ENCODE measurements at places on chromosomes 12 and 14. TPM values are rescaled to one million over a fixed set of nuclear protein-coding genes. Genes with fewer than 3 reads are reported as not detected.

- DNase-seq = peak; percentile 92
Measured at GRCh38 chr14:93056840-93057585, 58.7 kb downstream of the ITPK1 start.

The HOXC4 gene
- 3.3 TPM for total RNA-seq

- DNase-seq = no peak
Measured at GRCh38 chr14:68986225-68986624, 7.1 kb upstream of the ACTN1 start.

- DNase-seq = peak; percentile 27
Measured at GRCh38 chr12:55929306-55929791, 1.6 kb upstream of the DGKA start.

- DNase-seq = peak; percentile 91
Measured at GRCh38 chr14:76901171-76902055, 75.2 kb downstream of the LRRC74A start.

GRCh38 chr12:91781114-91781513, 364.5 kb downstream of the BTG1 start:
- DNase-seq = no peak

- DNase-seq = no peak
Measured at GRCh38 chr12:90839346-90839745, 115.6 kb downstream of the CCER1 start.

The ASCL1 gene
- not detected for total RNA-seq

DNA sequence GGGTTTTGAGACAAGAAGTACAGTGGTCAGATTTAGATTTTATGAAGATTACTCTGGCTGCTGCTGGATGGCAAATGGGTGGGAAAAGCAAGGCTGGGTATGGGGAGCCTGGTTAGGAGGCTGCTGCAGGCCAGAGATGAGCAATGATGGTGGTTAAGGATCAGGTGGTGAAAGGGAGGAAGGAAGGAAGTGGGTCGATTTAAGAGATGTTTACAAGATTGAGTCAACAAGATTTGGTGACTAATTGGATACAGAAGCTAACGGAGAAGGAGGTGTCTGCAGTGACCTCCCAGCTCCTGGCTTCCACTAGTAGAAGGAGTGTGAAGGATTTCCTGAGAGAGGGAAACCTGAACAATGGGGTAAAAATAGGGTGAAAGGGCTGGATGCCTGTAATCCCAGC, 18.7 kb downstream of the NOS1 start:
- no peak for DNase-seq

The PTPRO gene
- 0.29 TPM for total RNA-seq

DNA sequence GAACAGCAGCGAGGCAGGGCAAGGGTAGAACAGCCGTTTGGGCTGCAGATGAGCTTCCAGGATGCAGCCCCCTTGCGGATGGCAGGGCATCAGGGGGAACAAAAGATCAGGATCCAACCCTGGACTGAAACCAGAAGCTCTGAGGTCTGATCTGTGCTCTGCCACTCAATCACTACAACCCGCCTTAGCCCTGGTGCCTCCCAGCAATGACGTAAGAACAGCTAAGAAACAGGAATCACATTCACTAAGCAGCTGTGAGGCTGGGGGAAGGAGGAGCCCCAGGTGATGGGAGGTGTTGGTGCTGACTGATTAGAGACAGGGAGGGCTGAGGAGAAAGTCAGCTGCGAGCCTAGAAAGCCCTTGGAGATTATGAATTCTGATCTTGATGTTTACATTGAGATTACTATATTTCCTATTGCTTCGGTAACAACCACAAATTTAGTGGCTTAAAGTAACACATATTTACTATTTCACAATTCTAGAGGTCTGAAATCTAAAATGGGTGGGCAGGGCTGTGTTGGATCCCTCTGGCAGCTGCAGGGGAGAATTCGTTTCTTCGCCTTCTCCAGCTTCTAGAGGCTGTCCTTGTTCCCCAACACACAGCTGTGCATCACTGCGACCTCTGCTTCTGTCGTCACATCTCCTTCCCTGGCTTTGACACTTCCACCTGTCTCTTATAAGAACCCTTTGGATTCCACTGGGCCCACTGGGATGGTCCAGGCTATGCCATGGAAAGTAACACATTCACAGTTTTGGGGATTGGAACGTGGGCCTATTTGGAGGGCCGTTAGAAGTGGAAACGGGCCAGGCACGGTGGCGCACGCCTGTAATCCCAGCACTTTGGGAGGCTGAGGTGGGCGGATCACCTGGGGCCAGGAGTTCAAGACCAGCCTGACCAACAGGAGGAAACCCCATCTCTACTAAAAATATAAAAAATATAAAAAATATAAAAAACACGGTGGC, 6.1 kb upstream of the CD9 start:
- peak; percentile 76 for DNase-seq

GRCh38 chr12:15854916-15855315, 27.3 kb upstream of the STRAP start:
- no peak for DNase-seq

DNA sequence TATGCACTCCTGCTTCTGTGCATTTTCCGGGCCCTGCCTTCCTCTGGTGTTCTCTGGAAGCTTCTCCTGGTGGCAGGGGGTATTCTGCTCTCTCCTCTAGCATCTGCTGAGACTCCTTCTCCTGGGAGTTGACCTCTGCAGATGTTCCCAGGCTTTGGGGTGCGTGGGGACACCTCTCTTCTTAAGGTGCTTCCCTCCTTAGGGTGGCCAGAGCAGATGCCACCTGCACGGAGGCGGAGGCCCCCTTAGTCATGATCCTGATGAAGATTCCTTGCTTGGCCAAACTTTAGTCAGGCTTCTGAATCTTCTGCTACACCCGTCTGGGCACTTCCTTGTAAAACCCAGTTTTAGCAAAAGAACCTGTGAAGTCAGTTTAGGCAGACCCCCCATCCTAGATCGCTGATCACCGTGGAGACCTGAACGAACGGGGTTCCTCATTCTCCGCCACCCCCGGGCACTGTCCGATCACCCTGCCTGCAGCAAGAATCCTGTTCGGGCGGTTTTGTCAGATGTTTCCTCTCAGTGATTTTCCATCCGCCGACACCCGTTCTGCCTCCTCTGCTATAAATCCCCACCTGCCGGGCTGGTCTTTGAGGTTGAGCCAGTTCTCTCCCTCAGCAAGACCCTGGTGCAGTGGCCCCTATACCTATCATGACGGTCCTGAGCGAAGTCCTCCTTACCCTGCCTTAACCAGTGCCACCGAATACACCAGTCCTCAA, 111.9 kb downstream of the CALM1 start:
- peak; percentile 68 for DNase-seq

DNA sequence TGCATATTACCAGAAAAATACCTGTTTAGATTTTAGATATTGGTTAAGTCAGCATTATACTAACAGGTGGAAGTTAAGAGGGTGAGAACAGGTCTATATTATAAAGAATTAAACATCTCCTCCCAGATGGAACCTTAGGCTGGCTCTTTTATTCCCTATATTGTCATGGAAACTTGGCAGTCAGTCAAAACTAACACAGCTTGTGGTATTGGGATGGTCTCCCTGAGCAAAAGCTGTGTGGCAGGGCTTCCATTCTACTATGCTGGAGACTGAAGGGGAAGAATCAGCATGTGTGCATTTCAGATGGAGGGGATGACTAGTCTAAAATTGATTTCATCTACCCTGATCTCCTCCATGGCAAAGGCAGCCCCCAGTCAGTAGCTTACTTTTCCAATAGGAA, 66.7 kb downstream of the SMOC1 start:
- DNase-seq = no peak

The NINJ2 gene
- total RNA-seq = 5.8 TPM

The AKAP5 gene
- 0.59 TPM for total RNA-seq
